Right forelimb (tissue), 1 donor: ENCODE measurements at places on chromosomes 5 and 9.

- no peak for DNase-seq
These were observed 7.1 kb downstream of the GLIS3 start for GRCh38 chr9:4292781-4293180.

DNA sequence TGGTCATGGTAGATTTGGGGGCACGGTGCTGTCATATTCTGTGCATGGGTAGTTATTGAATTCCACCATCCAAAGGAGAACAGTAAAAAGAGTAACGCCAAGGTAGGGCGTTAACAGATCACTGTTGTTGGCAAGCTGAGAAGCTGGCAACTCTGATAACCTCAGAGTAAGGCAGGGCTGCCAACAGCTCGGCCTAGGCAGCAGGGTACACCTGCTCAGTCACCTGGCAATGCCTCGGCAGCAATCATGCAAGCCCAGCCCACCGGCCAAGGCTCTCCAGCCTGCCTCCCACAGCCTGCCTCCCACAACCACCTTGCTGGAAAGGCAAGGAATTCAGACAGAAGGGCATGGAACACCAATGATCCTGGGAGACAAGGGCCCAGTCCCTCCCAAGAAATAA, 63.9 kb downstream of the KLHL3 start:
- DNase-seq: no peak

DNA sequence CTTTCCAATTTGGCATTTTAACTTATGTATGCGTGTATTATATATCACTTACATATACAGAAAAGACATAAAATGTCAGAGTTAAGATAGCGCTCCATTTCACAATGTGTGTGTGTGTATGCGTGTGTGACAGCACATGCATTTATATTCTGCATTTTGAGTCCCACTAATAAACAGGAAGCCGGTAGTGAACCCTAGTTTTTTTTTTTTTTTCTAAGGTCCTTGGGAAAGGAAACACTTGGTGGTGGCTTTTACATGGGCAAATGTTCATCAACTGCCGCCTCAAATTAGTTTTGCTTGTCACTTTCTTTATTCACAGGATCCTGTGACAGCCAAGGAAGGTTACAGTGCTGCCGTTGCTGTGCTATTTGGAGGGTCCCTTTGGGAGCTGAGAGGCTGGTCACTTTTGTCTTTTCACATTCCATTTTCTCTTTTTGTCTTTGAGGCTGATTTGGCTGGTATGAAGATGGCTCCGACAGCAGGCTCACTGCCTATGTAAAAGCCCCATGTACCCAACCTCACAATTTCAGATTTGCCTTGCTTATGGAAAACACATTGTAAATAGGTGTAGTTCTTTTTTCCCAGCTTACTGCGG, 298.9 kb downstream of the CSNK1G3 start:
- no peak for DNase-seq

- DNase-seq: peak; percentile 67
These were observed 10.6 kb downstream of the MTAP start for GRCh38 chr9:21812946-21813568.

GRCh38 chr5:138936968-138937345, 61.8 kb upstream of the LRRTM2 start:
- DNase-seq: no peak

GRCh38 chr5:28779161-28779754, 1740.9 kb upstream of the CDH9 start:
- DNase-seq: no peak

- DNase-seq: no peak
These were observed 383.2 kb downstream of the PLK2 start for GRCh38 chr5:58076483-58077257.

GRCh38 chr5:58317009-58317408, 142.9 kb downstream of the PLK2 start:
- DNase-seq: no peak

GRCh38 chr5:172453986-172454357, 353 bp downstream of the SH3PXD2B start:
- peak; percentile 81 for DNase-seq

DNA sequence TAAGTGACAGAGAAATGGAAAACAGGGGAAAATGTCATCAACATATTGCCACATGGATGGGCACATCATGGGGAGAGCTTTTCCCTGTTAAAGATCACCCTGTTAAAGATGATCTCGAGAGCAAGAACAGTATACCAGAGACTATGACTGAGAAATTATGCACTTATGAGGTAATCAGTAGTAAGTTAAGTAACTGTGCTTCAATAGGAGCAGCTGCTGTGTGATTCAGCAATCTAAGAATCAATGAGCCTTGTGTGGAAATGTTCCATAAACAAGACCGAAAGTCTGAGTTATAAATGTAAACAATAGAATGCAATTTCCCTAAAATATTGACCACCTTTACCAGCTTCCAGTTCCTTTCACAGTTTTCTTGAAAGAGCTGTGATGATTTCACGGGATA, 582.3 kb downstream of the CAAP1 start:
- DNase-seq: no peak

- DNase-seq: no peak
These were observed 7.2 kb upstream of the DUSP1 start for GRCh38 chr5:172777881-172778814.

DNA sequence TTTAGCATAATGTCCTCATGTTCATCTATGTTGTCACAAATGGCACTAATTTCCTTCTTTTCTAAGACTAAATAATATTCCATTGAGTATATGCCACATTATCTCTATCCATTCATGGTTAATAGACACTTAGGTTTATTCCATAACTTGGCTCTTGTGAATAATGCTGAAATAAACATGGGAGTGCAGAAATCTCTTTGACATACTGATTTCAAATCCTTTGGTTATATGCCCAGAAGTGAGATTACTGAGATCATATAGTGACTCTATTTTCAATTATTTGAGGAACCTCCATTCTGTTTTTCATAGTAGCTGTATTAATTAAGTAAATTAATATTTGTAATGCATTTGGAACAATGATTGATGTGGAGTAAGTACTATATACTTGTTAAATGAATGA, 13.0 kb downstream of the SMIM3 start:
- DNase-seq: no peak

GRCh38 chr9:5593904-5594303, 35.0 kb upstream of the RIC1 start:
- no peak for DNase-seq

GRCh38 chr9:15977438-15977837, 424.6 kb downstream of the CCDC171 start:
- no peak for DNase-seq

- DNase-seq: peak; percentile 36
These were observed 21.0 kb upstream of the NSMF start for GRCh38 chr9:137479892-137480685.

GRCh38 chr9:99778308-99778707, 43.4 kb upstream of the NR4A3 start:
- DNase-seq: no peak

DNA sequence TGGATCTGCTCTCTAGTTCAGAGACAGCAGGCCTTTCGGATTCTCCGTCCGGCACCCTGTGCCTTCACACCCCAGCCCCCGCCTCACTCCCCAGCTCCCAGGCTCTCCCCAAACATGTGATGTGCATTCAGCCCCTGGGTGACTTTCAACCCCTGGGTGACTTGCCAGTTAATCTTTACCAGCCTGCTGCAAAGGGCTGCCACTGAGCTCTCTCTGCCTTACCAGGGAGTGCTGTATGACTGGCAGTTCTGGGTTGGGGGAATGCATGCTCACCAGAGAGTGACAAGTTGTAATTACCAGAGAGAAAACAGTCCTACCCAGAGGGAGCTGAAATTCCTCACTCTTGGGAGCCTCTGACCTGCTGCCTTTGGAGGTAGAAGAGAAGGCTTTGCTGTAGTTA, 4.9 kb upstream of the ADRA1B start:
- DNase-seq: no peak

- DNase-seq: peak; percentile 83
These were observed 1.2 kb upstream of the NPR3 start for GRCh38 chr5:32709750-32710549.

DNA sequence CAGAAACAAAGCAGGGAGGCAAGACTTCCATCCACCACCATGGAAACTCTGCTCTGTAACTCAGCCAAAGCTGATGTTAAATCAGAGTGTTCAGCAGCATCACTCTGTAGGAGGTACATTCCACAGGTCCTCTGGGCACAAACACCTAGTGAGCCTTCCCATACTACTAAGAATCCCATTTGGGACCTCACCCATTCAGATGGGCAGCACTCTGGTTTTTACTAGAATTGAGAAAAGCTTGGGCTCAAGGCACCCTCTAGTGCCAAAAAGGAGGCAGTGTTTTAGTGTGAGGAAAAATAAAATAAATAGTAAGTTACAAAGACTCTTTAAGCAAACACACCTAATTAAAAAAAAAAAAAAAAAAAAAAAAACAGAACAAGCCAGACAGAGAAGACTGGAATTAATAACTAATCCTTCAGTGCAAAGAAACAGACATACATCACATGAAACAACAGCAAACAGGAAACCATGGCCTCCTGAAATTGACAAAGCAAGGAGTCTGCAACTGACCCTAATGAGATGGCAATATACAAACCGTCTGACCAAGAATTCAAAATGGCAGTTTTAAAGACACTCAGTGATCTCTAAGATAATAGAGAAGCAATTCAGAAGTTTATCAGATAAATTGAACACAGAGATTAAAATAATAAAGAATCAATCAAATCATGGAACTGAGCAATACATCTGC, 159.5 kb downstream of the GNA14 start:
- no peak for DNase-seq

GRCh38 chr5:75524071-75524470, 12.4 kb downstream of the POLK start:
- no peak for DNase-seq

GRCh38 chr9:84271921-84272556, 68.5 kb downstream of the SLC28A3 start:
- no peak for DNase-seq

DNA sequence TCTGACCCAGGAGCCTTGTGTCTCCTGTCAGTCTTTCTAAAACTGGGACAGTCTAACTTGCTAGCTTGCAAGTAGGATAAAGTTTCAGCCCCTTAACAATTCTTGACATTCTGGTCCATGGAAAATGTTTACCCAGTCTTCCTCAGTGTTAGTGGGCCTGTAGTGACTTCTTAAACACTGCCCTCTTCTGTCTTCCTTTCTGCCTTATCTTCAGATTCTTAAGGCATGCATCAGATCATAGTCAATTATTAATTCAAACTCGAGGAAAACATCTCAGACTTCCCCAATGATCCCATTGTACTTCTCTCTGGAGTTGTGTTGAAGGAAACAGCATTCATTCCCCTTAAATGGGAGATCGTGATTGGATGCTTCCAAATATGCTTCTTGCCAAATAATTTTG, 1199.8 kb downstream of the DTWD2 start:
- DNase-seq: no peak

- no peak for DNase-seq
These were observed 266.1 kb downstream of the SMARCA2 start for GRCh38 chr9:2281031-2281802.

- DNase-seq: no peak
These were observed 115.8 kb downstream of the EMB start for GRCh38 chr5:50325237-50325832.

DNA sequence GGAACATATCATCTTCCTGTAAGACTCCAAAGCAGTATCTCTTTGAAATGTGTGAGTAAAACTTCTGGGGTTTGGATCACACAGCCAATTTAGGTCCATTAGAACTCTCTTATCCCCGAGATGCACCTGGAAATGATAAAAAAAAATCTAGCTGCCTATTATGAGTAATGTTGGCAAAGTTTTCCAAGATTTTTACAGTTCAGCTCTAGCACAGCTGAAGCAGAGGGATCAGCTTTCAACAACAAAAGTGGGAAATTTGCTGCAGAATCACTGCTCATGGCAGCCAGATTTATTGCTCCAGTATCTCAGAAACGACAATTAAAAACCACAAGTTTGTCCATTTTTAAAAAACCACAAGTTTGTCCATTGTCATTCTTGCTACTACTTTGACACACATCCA, 292.2 kb downstream of the IRX2 start:
- DNase-seq: no peak

- DNase-seq: no peak
These were observed 359.0 kb downstream of the IRX1 start for GRCh38 chr5:3954633-3955032.

DNA sequence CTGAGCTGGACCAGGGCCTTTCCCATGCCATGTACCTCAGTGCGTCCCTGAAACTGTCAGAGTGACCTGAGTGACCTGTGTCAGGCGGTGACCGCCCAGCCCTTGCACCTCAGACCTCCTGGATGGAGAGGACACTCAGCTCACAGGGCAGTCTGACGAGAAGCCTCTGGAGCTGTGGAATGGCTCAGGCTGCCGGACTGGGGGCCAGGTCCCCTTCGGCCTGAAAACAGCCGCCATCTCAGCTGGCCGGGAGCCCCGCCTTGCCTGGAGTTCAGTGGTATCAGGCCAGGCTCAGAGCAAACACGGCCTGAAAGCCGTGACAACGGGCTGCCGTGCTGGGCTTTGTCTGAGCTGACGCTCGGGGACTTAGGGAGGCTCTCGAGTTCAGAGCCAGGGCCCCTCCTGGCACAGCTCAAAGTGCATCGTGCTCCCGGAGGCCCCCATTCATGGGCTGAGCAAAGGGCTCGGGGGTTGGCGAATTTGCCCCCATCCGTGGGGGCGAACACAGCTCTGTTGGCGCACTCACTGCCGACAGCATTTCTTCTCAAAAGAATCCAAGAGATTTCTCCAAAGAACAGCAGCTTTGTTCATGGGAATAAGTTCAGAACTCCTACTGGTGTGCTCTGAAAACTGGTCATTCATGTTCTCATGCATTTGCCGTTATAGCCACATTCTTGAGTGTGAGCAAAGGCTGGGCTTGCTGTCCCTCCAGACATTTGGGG, 8.4 kb upstream of the SLC9A3 start:
- DNase-seq: no peak

GRCh38 chr5:98794414-98795080, 21.1 kb downstream of the RGMB start:
- no peak for DNase-seq

DNA sequence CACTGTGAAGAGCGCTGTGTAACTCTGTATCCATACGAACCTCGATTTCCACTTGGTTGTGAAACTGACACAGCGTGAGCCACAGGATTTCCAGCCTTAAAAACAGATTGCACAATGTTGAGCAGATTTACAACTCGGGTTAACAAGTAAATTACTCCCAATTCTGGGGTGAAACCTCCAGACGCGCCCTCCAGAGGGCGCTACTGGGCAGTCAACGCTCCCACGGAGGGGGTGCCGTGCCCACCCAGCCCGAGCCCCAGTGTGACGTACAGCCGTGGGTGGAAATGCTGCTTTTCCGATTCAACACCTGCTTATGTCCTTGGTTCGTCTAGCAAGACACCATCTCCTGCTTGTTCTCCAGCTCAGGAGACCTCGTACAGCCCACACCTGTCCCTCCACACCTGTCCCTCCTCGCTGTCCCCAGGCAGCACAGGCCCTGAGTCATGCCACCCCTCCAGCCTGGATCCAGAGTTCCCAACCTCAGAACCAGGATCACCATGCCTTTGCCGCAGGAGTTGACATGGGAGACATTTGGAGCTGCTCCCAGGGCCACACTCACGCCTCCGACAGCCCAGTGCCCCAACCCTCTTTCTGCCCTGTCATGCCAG, 34.4 kb upstream of the SLC6A3 start:
- DNase-seq: no peak

- DNase-seq: no peak
These were observed 210.9 kb downstream of the AOPEP start for GRCh38 chr9:94937214-94937903.
